ENCODE measurements at places on chromosomes 4 and X.

- DNase-seq = no peak
Measured at GRCh38 chrX:148940411-148940996, 440.1 kb downstream of the AFF2 start.

DNA sequence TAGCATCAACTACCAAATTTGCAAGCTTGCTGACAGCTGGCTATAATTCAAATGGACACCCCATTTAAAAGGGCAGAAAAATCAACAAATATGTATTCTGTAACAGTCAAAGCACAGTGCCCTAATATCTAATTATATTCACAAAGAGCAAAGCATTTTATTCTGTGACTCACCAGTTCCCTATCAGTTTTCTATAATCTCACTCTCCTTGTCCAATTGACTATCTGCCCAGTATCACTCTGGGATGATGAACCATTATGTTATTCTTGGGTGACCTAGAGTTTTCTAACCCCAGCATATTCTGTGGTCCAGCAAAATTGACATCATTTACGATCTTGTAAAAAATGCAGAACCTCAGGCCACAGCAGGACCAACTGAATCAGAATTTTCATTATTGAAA is 82.0 kb upstream of the FREM3 start:
- no peak for DNase-seq

GRCh38 chr4:177251237-177251636 is 58.4 kb upstream of the NEIL3 start:
- DNase-seq = no peak

DNA sequence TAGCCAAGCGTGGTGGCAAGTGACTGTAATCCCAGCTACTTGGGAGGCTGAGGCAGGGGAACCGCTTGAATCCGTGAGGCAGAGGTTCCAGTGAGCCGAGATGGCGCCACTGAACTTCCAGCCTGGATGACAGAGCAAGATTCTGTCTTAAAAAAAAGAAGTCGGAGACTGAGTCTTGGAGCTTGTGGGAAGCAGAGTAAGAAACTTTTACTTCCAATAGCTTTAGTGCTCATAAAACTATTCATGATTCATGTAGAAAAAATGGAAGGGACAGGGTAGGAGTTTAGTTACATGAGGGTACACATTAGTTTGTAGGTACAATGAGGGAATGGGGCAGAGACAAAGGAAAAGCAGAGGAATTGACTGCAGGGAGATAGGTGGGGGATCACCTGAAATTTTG is 19.3 kb downstream of the RAP2C start:
- DNase-seq = no peak

- no peak for DNase-seq
Measured at GRCh38 chr4:124389591-124389990, 322.9 kb downstream of the ANKRD50 start.

- no peak for DNase-seq
Measured at GRCh38 chr4:108466936-108467902, 153.2 kb upstream of the RPL34 start.

- no peak for DNase-seq
Measured at GRCh38 chr4:62162606-62163005, 962.5 kb downstream of the ADGRL3 start.

DNA sequence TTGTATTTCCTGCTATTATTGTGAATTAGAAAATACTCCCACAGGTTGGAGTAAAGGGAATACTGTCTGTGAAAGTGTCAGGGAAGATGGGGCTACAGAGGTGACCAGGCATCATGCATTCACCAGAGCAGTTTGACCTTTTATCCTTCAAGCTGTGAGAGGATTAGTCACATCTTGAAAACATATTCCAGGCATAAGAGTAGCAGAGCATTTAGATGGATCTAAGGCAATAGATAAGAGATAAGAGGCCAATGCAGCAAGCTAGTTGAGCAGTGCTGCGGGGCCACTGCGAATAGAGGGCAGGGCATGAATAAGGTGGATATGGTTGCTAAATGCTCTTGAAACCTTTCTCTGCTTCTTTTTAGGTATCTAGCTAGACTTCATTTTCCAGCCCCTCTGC is 470.7 kb upstream of the FTHL17 start:
- no peak for DNase-seq

DNA sequence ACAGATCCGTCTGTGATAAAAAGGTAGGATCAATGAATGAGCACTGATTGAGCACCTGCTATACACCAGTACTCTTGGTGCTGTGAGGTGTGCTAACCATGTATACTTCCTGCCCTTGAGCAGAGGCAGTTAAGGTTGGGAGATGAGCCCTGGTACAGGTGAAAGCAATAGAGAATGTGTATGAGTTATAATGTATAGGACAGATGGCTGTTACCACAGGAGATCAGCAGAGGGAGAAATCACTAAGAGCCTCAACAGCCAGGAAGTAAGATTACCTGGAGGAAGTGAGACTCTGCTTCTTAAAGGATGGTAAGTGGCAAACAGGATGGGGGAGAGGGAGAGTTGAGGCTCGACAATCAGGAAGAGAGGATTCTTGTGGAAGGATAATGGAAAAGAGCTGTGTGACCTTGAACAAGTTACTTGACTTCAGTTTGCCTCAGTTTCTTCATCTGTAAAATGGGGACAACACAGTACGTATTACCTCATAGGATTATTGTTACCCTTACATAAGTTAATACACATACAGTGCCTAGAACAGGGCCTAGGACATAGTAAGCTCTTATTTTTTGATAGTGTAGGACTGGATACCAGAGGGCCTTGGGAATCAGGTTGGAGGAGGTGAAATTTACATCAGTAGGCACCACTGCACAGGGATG is 9.1 kb downstream of the CXCR3 start:
- no peak for DNase-seq

DNA sequence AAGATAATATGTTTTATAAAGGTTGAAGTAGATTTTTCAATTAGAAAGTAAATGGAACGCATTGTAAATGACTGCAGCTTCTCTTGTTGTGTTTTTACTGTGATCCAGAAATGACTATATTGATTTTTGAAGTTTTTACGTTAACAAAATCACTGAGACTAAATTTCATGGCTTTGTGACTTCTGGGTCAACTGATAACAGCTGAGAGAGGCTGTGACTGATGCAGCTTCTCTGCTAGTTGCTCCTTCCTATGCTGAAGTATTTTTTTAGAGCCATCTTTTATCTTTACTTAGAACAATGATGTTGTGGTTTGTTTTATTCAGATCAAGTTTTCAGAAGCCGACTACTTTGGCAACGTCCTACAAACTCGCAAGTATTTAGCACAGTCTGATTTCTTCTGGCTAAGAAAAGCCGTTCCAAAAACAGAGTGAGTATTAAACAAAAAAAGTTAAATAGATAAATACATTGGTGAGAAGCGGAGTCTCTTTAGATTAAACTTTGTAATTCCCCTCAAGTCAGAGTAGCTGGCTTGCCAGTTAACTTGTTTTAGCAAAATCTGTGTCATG is 94.7 kb upstream of the CBLL2 start:
- no peak for DNase-seq

- no peak for DNase-seq
Measured at GRCh38 chrX:64580035-64580434, 184.8 kb upstream of the MTMR8 start.

- DNase-seq = no peak
Measured at GRCh38 chrX:13383907-13384306, 64.1 kb upstream of the ATXN3L start.

- no peak for DNase-seq
Measured at GRCh38 chrX:46341767-46342322, 203.4 kb downstream of the ZNF674 start.

DNA sequence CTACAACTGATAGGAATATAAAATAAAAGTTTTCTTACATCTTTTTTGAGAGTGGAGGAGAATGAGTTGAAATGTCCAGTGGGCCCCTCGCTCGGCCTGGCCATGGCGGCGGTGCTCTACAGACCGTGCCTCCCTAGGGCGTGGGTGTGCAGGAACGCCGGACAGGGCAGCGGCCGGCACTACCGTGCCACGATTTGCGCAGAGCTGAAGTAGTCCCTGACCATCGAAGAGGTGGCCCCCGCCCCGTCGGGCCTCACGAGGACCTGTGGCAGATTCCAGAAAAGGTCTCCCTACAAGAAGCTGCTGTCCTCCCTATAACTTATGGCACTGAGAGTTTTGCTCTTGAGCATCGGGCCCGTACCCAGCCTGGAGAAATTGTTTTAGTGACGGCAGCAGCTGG is 228.9 kb upstream of the ARHGAP24 start:
- DNase-seq = no peak

GRCh38 chr4:84237008-84237407 is 262.1 kb downstream of the NKX6-1 start:
- DNase-seq = no peak

DNA sequence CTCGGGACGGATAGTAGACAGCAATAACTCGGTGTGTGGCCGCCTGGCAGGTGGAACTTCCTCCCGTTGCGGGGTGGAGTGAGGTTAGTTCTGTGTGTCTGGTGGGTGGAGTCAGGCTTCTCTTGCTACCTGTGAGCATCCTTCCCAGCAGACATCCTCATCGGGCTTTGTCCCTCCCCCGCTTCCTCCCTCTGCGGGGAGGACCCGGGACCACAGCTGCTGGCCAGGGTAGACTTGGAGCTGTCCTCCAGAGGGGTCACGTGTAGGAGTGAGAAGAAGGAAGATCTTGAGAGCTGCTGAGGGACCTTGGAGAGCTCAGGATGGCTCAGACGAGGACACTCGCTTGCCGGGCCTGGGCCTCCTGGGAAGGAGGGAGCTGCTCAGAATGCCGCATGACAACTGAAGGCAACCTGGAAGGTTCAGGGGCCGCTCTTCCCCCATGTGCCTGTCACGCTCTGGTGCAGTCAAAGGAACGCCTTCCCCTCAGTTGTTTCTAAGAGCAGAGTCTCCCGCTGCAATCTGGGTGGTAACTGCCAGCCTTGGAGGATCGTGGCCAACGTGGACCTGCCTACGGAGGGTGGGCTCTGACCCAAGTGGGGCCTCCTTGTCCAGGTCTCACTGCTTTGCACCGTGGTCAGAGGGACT is 5.7 kb upstream of the MSANTD1 start:
- no peak for DNase-seq

- DNase-seq = no peak
Measured at GRCh38 chrX:102599951-102600579, 750 bp downstream of the ARMCX5 start.

- no peak for DNase-seq
Measured at GRCh38 chr4:68951806-68952585, 392 bp upstream of the UGT2A3 start.

GRCh38 chr4:164771088-164771487 is 17.2 kb downstream of the SMIM31 start:
- no peak for DNase-seq

DNA sequence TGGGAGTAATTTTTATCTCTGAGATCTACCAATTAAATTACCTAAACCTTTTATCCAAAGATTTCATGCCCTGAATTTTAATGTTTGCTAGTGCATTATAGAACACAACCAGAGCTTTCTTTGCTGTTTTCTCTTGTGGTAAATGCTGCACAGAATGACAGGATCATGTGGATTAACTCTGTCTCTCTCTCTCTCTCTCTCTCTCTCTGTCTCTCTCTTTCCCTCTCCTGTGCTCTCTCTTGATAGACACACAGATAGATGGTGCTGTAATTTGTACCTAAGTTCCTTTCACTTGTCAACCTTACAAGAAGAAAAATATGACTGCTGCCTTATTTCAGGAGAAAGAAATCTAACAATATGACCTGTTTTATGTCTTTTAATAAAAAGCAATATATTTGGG is 211.2 kb upstream of the WDFY3 start:
- no peak for DNase-seq

DNA sequence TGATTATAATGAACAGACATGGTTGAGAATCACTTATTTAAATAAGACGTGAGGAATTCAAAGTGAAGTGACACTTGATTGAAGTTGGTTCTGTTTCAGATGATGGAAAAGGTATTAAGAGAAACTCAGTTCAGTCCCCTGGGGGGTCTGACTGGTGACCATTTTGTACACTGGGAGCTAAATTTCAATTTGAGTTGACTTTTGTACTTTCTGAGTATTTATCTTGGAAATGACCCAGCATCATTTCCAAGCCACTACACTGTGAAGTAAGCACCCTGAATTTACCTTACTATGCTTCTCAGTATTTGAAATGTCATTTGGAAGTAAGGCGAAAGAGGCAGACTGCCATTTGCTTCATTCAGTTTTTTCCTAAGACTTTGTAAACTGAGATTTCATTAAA is 73.4 kb downstream of the CNOT6L start:
- no peak for DNase-seq

DNA sequence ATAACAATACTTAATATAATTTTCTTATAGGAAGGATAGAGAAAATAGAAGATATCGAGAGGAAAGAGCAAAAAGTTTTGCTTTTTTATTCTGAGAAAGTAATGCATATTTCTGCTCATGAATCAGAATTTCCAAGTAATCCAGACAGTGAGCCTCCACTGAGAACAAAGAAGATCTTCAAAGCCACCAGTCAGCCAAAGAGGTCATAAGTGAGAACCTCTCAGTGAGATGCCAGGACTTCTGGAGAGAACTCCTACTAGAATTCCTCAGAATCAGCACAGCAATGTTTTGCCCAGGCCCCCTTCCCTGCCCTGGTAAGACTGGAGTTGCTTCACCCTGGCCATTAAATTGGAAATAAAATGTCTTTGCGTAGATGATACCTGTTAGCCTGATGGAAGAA is 254.4 kb upstream of the FAT4 start:
- DNase-seq = no peak

- no peak for DNase-seq
Measured at GRCh38 chr4:29046781-29047180, 1673.4 kb upstream of the PCDH7 start.

GRCh38 chrX:123408821-123409737 is 225.0 kb downstream of the GRIA3 start:
- no peak for DNase-seq

DNA sequence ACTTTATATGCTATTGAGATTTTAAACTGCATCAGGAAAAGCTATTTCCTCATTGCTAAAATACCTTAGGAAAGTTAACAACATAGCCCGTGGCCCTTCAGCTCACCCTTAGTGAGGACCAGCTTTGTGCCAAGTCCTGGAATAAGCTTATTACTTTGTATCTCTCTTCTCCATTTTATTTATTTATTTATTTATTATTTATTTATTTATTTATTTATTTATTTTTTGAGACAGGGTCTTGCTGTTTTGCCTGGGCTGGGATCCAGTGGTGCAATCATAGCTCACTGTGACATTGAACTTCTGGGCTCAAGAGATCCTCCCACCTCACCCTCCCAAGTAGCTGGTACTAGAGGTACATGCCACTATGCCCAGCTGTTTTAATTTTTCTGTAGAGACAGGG is 6.3 kb downstream of the RHOXF1 start:
- DNase-seq = no peak

- DNase-seq = no peak
Measured at GRCh38 chr4:23828020-23828715, 61.7 kb downstream of the PPARGC1A start.

DNA sequence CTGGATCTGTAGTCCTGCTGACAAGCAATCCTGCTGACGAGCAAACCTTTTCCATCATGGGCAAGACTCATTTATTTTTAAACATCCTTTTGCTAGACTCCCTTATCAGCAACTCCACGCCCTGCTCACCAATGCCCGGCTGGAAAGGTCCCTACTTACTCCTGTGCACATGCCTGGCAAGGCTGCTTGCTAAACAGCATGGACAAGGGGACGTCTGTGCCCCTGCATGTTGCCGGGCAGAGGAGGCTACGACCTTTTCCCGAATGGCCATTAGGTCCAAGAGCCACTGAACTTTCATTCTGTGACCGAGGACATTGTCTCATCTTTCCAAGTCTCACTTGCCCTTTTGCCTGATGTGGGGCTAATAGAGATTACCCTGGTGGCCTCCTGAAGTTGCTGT is 98.6 kb downstream of the MGST2 start:
- DNase-seq = no peak

GRCh38 chr4:236028-236427 is 69.2 kb downstream of the ZNF732 start:
- DNase-seq = no peak

- no peak for DNase-seq
Measured at GRCh38 chrX:10240918-10241317, 84.1 kb downstream of the CLCN4 start.

Measured in stimulated activated CD8-positive, alpha-beta memory T cell treated with anti-CD3 and anti-CD28 coated beads, Interleukin-7, amount 100 ng/mL, for 1 hour (primary cell).